ENCODE measurements at places on chromosomes 12 and 14. TPM values are rescaled to one million over a fixed set of nuclear protein-coding genes. Genes with fewer than 3 reads are reported as not detected.

The ACACB gene
- 16.4 TPM for total RNA-seq

The HOXC9 gene
- total RNA-seq = 1.1 TPM

The CMA1 gene
- total RNA-seq = not detected

The SMIM41 gene
- total RNA-seq = not detected

The IAPP gene
- not detected for total RNA-seq

DNA sequence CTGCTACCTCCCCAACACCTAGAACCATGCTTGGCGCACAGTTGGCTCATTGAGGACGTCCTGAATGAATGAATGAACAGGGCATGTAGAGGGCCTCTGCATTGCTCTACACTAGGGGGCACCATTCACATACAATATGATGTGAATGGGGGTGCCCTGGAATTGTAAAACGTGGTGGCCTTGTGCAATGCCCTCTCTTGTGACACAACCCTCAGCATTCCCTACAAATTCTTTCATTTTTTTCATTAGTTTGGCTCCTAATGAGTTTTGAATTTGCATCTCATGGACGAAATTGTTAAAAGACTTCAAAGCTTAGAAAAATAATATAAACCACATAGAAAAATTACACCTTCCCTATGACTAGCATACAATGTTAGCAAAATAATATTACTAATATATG lies 2.3 kb upstream of the DIO2 start:
- H3K27ac ChIP-seq = no peak overlapping the region
- DNase-seq = no peak
- H3K4me3 ChIP-seq = no peak overlapping the region
- peaks cover 14% of the 10 kb centered on the region for H3K4me1 ChIP-seq

DNA sequence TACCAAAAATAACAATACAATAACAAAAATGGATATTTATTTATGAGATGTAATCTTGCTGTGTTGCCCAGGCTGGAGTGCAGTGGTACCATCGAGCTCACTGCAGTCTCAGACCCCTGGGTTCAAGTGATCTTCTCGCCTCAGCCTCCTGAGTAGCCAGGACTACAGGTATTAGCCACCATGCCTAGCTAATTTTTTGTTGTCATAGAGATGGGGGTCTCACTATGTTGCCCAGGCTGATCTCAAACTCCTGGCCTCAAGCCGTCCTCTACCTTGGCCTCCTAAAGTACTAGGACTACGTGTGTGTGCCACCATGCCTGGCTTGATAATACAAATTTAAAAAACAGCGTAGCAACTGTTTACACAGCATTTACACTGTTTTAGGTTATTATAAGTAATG lies 23.1 kb downstream of the ARHGAP5 start:
- DNase-seq = no peak
- H3K27me3 ChIP-seq = no peaks in the 10 kb centered on the region
- no peak overlapping the region for H3K4me3 ChIP-seq
- no peak overlapping the region for H3K27ac ChIP-seq
- H3K4me1 ChIP-seq = peaks cover 13% of the 10 kb centered on the region

- peaks cover 7% of the 10 kb centered on the region for H3K4me1 ChIP-seq
- H3K4me3 ChIP-seq = no peak overlapping the region
- no peaks in the 10 kb centered on the region for H3K36me3 ChIP-seq
- H3K27ac ChIP-seq = no peak overlapping the region
- H3K27me3 ChIP-seq = no peaks in the 10 kb centered on the region
Measured at GRCh38 chr12:104477510-104478390, 21.0 kb downstream of the CHST11 start.

- H3K27ac ChIP-seq = peak overlapping the region; percentile 60
- DNase-seq = no peak
- peaks cover 27% of the 10 kb centered on the region for H3K36me3 ChIP-seq
- no peaks in the 10 kb centered on the region for H3K27me3 ChIP-seq
Measured at GRCh38 chr12:89671469-89671868, 37.2 kb downstream of the ATP2B1 start.

GRCh38 chr12:58064666-58065065 lies 123.3 kb downstream of the ATP23 start:
- H3K36me3 ChIP-seq = no peaks in the 10 kb centered on the region
- H3K4me3 ChIP-seq = no peak overlapping the region

DNA sequence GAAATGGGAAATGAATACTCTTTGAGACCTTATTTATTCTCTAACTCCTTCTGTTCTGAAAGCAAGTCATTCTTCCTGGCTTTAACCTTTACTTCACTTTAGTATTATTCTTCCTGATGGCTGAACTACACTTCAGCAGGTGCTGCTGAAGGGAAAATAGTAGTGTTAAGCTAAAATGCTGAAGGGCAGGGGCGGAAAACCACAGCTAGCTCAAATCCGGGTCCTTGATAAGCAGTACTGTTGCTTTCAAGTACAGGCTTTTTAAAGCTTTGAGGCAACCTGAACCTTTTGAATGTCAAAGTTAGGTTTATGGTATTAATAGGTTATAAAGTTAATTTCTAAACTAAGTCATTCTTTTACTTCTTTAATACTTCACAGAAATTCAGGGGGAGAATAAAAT lies 10.7 kb downstream of the CCDC196 start:
- H3K4me3 ChIP-seq = no peak overlapping the region
- no peaks in the 10 kb centered on the region for H3K27me3 ChIP-seq
- H3K27ac ChIP-seq = no peak overlapping the region
- no peaks in the 10 kb centered on the region for H3K36me3 ChIP-seq
- peaks cover 25% of the 10 kb centered on the region for H3K4me1 ChIP-seq
- no peak for DNase-seq

- no peaks in the 10 kb centered on the region for H3K27me3 ChIP-seq
- no peak overlapping the region for H3K27ac ChIP-seq
- peaks cover 2% of the 10 kb centered on the region for H3K4me1 ChIP-seq
- H3K36me3 ChIP-seq = peaks cover 4% of the 10 kb centered on the region
- H3K4me3 ChIP-seq = no peak overlapping the region
Measured at GRCh38 chr14:44297437-44297836, 209.6 kb downstream of the FSCB start.

Data from mesothelial cell of epicardium (in vitro differentiated cells).